ENCODE measurements at places on chromosomes 16 and 17. TPM values are rescaled to one million over a fixed set of nuclear protein-coding genes. Genes with fewer than 3 reads are reported as not detected.

- no peak for DNase-seq
Measured at GRCh38 chr17:4610656-4611055, 26.3 kb downstream of the SMTNL2 start.

DNA sequence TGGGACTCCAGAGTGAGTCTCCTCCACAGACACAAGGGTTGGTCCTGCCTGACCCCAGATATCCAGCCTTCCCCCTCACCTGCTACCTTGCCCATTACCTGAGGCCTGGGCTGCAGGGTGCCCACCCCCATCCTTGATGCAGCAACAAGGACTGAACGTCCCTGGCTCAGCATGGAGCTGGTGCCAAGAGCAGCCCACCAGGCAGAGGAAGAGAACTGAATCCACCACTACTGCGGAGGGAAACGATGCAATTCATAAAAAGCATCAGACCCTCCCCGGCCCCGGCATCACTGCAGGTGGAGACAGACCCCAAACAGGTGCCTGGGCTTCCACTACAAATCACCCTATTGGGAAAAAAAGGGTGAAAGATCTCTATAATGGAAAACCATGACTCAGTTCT, 131.0 kb upstream of the TNRC6C start:
- no peak for DNase-seq

DNA sequence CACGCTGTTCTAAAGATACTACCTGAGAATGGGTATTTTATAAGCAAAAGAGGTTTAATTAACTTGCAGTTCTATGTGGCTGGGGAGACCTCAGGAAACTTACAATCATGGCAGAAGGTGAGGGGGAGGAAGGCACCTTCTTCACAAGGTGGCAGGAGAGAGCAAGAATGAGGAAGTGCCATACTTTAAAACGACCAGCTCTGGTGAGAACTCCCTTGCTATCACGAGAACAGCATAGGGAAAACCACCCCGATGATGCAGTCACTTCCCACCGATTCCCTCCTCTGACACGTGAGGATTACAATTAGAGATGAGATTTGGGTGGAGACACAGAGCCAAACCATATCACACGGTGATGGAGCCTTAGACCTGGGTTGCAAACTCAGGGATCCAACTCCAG, 317.5 kb upstream of the EEF2KMT start:
- DNase-seq = no peak

DNA sequence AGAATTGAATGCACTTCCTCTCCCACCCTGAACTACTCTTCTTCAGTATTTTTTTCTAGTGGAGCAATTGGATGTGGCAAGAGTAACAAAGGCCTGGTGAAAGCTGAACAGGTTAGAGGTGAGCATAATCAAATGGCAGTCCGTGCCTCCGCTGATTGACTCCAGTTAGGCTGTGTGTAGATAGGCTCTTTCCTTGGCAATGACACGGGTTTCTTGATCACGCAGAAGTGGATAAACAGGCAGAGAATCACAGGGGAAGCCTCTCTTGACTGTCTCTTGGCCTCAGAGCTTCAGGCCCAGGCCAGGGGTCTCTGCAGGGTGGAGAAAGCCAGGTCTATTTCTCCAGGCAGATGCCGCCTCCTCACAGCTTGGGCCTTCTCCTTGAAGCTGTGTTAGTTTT, 4.2 kb downstream of the CD300LB start:
- no peak for DNase-seq

GRCh38 chr17:27952366-27952765, 59.2 kb upstream of the LYRM9 start:
- no peak for DNase-seq

DNA sequence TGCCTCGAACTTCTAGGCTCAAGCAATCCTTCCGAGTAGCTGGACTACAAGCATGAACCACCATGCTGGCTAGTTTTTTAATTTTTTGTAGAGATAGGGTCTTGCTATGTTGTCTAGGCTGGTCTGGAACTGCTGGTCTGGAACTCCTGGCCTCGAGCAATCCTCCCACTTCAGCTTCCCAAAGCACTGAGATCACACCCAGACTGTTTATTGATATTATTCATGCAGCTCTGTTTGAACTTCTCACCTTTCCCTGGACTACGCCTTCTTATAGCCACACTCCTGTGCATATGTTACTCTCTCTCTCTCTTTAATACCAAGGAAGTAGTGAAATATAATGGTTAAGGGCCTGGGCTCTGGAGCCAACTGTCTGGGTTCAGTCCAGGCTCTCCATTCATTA, 4.6 kb downstream of the COG7 start:
- no peak for DNase-seq

- DNase-seq = no peak
Measured at GRCh38 chr17:47945529-47946508, 4.4 kb downstream of the PNPO start.

GRCh38 chr16:8583199-8583598, 7.1 kb downstream of the TMEM114 start:
- no peak for DNase-seq

DNA sequence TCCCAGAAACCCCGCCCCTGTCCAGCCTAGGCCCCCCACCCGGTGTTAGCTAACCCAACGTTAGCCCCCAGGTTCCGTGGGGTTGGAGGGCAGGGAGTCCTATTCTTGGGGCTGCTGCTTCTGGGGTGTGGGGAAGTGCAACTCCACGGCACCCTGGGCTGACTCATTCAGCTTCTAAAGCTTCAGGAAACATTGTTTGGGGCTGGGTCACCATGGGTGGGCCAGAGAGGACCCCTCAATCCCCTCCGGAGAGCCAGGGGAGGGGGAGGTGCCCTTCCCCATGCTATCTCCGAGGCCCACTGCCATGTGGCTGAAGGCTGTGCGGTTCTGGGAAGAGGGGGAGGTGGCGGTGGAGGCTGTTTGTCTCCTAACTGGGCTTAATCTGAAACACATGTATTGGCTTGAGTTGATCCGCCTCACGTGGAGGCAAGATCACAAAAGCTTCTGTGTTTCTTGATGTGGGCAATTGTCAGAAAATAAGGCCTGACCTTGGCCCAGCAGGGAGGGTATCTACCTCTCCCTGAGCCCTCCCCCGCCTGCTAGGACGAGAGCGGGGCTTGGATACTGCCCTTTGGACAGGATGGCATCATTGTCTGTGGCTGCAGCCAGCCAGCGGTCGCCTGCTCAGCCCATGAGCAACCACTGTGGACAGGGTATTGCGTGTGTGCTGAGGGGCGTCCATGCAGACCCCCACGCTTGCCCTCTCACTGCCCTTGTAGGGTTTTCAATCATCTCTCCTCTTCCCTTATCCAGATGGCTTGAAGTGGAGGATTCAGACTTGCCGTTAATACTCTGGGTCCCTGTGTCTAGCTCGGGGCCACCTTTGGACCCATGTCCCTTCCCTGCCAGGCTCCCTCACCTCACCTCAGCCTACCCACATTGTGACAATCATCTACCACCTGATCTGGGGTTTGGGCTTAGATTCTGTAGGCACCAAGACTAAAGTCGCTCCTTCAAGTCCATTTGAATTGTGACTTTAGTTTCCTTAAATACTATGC, 1.3 kb downstream of the SERPINF1 start:
- DNase-seq = no peak

GRCh38 chr17:74759941-74760340, 11.5 kb downstream of the NHERF1 start:
- DNase-seq = no peak

- DNase-seq = peak; percentile 96
Measured at GRCh38 chr16:70691223-70692129, 5.6 kb upstream of the MTSS2 start.

GRCh38 chr16:25018972-25019617, 3.9 kb upstream of the ARHGAP17 start:
- DNase-seq = no peak

DNA sequence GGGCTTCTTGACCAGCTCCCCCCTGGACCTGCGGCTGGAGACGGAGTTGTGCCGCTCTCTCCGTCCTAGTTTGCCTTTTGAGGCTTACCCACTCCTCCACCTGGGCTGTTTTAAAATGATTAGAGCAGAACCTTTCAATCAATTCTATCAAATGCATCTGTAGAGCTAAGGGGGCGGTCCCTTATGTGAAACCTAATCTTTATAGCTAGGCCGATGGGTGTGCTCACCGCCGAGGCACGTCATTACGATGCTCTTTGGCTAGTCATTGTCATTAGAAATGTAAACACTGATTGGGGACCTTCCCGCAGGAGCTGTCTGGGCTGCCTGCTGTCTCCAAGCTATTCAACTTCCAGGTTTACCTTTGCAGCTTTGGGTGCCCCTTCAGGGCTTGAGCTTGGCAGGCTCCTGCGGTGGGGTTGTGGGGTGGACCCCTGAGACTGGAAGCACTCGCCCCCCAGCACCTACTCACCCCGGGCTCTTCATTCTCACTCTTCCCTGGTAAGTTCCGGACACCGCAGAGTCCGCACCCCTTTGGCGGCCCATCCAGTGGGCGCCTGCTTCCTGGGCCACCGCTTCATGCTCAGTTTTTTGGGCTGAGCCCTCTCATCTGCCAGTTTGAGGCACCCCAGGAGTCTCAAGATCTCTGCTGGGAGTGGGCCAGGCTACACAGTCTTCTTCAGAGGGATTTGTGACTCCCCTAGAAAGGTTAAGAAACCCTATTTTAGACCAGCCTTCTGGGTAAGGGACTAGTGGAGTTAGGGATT, 20.9 kb upstream of the IL17C start:
- no peak for DNase-seq

- no peak for DNase-seq
Measured at GRCh38 chr17:82648742-82649331, 593 bp upstream of the WDR45B start.

DNA sequence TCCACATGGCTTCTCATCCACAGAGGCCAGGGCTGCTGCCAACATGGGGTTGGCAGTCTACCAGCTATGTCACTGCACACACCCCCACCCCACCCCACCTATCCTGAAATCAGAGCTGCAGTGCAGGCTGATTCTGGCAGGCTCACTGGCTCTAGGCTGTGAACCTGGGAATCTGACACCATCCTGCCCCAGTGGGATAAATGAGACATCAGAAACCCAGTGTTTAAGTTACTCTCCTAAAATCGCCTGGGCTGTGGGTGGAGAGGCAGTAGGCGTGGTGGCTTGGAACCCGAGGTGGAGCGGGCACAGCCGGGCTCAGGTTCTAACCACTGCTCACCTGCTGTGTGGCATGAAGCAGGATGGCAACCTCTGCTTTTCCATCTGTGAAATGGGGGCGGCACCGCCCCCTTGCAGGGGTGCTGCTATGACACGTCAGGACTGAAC, 5.6 kb downstream of the SLC38A8 start:
- no peak for DNase-seq

DNA sequence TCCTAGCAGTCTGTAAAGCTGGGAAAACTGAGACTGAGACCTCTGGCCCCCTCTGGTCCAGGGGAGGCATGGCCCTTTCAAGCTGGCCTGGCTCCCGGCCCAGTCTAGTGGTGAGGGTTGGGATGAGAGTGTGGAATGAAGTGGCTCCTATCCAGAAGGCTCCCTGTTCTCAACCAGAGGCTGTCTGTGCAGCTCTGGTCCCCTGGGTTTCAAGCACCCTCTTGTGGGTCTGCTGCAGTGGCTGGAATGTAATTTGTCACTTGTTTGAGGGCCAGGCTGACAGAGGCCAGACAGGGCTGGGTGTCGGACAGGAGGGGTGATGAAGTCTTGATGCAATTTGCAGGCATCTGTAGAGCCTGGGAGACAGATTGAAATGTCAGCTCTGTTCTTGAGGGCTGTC, 22.1 kb upstream of the PHF12 start:
- no peak for DNase-seq

GRCh38 chr16:53886482-53887378, 182.8 kb downstream of the FTO start:
- DNase-seq = no peak

GRCh38 chr16:81649561-81650184, 129.4 kb upstream of the PLCG2 start:
- DNase-seq = no peak

GRCh38 chr17:17159571-17159970, 46.6 kb downstream of the PLD6 start:
- DNase-seq = no peak

DNA sequence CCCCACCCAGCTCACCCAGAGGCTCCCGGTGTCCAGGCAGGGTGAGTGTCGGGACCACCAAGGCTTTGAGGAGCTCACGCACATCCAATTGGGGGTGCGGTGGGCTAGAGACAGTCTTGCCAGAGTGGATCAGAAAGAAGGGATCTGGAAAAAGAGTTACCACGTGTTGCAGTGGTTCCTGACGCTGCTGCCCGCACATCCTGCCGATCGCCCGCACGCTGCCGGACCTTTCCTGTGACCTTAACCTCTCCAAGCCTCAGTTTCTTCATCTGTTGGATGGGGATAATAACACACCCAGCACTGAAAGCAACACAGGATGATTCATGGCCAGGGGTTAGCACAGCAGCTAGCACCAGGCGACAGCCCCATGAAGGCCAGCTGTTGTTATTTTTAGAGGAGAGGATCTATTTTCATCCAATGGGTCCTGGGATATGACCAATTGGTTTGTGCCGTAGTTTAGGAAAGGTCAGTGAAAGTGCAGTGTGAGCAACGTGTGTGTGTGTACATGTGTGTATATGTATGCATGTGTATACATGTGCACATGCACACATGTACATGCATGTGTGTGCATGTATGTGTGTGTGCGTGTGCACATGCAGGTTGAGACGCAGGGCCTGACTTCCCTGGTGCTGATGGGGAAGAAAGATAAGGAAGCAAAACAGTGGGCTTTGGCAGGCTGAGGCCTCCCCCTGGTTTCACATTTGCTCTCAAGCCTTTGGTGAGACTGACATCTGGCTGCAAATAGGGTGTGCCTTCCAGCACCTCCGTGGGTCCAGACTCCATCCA, 2.5 kb downstream of the ITGAX start:
- no peak for DNase-seq

DNA sequence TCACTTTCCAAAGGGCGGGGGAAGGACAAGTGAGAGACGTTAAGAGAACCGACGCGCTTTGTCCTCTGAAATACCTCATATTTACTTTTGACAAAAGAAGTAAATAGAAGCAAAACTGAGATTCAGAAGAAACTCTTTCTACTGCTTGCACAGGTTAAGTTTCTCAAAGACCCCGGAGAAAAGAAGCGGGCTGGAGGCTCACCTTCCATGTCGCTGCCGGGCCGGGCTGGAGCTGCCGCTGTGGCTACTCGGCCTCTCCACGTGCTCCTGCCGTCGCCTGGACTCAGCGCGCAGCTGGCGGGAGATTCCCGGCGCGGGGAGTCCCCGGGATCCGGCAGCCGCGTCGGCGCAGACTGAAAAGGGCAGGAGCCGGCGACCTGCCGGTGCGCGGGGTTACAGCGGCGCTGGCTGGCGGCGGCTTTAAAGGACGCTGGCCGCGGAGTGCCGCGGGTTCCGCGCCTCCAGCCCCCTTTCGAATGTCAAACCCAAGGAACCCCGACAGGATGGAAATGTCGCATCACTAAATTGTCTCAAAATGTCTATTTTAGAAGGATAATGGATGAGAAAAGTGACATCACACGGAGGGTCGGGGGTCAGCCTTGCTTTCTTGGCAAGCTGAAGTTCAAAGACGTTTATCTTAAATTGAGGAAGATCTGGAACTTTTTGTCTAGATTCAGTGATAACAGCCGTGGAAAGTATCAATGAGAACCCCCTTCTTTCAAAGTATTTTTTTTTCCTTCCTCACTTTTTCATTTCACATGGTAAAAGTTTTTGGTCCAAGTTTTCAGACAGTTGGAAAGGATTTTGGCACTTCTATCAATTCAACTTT, at the start of gene IKZF3:
Gene IKZF3, minus strand, starts transcription at position 395 of the 829 bp plus-strand sequence. Its CDS starts 186 bp downstream, at position 209.
- DNase-seq = no peak

Gene OR3A2
- not detected for polyA plus RNA-seq

Gene KRT31
- polyA plus RNA-seq = 0.11 TPM

Gene CCT6B
- polyA plus RNA-seq = 2.8 TPM

Gene USP43
- 0.23 TPM for polyA plus RNA-seq

Gene NPIPA3
- 4.4 TPM for polyA plus RNA-seq

Gene SETD1A
- 1.4 TPM for polyA plus RNA-seq

Gene USH1G
- polyA plus RNA-seq = not detected

Gene IL4R
- 17.3 TPM for polyA plus RNA-seq

Gene MFSD6L
- not detected for polyA plus RNA-seq

Gene PLXDC1
- polyA plus RNA-seq = 1.8 TPM
